Muscle of back (tissue), 13 donors: ENCODE measurements at places on chromosomes 6 and 20.
A peak's percentile ranks its signal among the peaks of the same experiment; 100 is the strongest.

DNA sequence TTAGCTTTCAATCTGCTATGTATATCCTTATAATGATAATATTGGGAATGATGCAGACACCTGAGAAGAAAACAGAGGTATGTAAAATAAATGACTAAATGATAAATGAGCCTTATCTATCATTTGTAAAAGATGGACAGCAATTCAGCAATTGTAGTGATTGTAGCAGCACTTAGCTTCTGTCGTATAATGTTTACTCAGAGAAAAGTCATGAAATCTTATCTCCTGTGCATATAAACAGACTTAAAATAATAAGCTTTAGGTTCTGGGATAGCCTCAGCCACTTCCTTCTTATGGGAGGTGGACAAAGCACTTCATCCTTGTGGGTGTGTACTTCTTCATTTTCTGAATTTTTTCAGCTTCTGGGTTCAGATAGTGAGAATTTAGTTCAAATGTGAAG lies 324.8 kb upstream of the MAP3K7 start:
- no peak for DNase-seq

DNA sequence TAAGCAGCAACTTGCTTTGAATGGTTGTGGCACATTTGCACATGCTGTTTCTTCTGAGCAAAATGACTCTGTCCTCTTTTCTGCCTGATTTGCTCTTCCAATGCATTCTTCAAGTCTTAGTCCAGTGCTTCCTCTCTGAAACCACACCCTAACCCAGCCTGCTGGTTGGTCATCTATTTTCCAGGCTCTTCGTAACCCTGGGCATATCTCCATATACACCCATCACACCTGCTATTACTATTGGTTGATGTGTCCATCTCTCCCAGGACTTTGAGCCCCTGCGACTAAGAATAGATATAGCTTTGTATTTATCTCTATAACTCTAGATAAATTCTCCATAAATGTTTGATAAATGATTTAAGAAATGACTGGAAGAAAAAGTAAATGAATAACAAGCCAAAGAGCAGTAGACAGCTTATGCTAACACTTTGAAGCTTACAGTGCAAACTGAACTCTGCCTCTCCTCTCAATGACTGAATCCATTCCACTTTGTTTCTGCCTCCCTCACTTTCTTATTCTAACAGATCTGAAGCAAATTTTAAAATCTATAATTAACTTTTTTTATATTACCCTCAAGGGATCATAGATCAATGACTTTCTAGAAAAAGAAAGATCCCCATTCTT lies 59.7 kb upstream of the NT5E start:
- no peak for DNase-seq

DNA sequence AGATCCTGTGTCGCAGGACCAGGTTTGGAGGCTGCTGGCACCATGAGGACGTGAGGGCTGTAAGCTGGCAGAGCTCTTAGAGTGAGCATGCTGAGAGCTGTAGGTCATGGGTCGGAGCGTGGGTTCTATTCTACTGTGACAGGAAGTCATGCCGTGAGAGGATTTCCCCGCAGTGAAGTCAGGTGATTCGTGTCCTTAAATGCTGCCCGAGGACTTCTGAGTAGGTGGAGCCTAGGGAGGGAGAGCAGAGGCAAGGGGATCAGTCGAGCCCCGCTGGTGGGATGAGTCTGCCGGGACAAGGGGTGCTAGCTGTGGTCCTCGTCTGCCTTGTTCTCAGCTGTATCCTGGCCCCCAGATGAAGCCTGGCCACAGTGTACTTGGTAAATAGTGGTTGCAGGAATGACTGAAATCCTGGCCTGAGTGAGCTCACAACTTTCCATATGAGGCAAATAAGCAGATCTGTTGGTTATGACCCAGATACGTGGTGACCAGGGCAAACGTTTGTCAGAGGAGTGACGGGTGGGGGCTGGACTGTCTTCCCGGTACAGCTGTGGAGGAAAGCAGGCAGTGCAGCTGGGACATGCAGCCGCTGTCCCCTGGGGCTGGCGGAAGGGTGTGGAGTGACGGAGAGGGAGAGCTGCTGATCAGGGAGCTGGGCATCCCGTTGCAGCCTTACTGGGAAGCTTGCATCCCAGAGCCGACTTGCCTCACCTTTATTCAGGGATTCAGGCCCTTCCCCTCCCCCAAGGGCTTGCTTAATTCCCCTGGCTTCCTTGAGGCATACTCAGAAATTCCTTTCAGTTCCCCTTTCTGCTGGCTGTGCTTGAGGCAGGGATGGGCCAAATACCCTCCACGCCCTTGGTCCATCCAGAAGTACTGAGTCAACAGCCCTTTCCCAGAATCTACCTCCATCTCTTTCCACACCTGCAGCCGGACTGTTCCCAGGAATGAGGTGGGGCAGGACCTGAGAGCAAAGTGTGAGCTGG lies 250.9 kb upstream of the RREB1 start:
- DNase-seq, result peak; percentile 47

GRCh38 chr6:22784601-22785410 lies 215.4 kb downstream of the HDGFL1 start:
- peak; percentile 51 for DNase-seq

DNA sequence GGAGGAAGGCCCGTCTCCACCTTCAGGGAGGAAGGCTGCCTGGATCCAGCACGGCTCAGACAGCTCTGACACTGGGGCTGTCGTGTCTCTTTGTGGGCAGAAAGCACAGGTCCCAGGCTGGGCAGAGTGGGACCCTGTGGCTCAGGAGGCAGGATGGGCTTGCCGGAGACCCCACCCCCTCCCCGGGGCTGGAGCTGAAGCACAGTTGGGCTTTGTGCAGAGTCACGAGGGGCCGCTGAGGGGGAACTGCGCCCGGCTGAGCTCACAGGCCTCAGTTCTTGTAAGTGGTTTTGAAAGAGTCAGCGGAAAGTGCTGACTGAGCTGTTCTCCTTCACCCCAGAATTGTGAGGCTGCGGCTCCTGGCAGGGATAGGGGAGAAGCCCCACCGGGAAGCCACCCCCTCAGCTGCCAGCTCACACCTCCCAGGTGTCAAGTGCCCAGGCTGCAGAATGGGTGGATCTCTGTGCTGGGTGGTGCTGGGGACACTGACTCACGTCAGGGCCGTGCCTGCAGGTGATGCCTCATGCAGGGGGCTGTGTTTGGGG lies 145.5 kb upstream of the RNF24 start:
- peak; percentile 47 for DNase-seq
